ENCODE measurements at places on chromosomes 16 and 17.
A peak's percentile ranks its signal among the peaks of the same experiment; 100 is the strongest.

- H3K4me1 ChIP-seq, result peaks cover 34% of the 10 kb centered on the region
- H3K4me3 ChIP-seq, result peak overlapping the region; percentile 68
- H3K27ac ChIP-seq, result peak overlapping the region; percentile 66
- no peaks in the 10 kb centered on the region for H3K27me3 ChIP-seq
- peaks cover 5% of the 10 kb centered on the region for H3K36me3 ChIP-seq
- peak; percentile 39 for DNase-seq
Observed at GRCh38 chr17:65228734-65229620, 91.8 kb downstream of the RGS9 start.

- H3K27ac ChIP-seq, result no peak overlapping the region
- H3K4me1 ChIP-seq, result no peaks in the 10 kb centered on the region
- no peak for DNase-seq
- no peak overlapping the region for H3K4me3 ChIP-seq
Observed at GRCh38 chr17:46883871-46884520, 32.6 kb downstream of the WNT9B start.

DNA sequence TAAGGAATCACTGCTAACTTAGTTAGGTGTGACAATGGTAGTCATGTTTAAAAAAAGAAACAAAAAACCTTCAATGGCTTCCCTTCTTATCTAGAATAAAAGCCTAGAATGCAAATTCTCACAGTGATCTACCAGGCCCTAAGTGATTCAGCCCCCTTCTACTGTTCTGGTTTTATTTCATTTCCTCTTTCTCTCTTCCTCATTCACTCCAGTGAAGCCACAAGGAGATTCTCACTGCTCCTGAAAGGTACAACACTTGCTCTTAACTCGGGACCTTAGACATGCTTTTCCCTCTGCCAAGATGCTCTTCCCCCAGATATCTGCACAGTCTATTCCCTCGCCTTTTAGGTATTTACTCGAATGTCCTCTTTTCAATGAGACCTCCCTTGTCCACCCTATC is 3.7 kb downstream of the PIGS start:
- H3K36me3 ChIP-seq, result peaks cover 37% of the 10 kb centered on the region
- no peaks in the 10 kb centered on the region for H3K27me3 ChIP-seq
- H3K4me3 ChIP-seq, result no peak overlapping the region
- no peak for DNase-seq
- peak overlapping the region; percentile 1 for H3K27ac ChIP-seq
- H3K4me1 ChIP-seq, result peaks cover 47% of the 10 kb centered on the region

DNA sequence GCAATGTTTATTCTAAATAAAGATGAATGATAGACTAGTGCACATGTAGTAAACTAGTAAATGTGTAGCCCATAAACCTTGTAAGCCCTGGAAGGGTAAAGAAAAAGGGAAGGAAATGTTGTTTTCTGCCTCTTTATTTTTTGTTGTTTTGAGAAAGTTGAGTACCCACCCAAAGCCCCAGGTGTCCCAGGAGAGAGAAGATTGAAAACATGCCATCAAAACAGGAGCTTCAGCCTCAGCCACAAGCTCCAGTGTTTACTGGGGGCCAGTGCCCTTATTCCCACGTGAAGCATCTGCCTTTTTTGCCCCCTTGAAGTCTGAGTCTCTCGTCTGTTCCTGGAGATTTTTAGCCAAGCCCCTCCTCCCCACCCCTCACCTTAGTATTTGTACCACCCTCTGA is 121.5 kb downstream of the PRKCB start:
- no peaks in the 10 kb centered on the region for H3K36me3 ChIP-seq
- no peaks in the 10 kb centered on the region for H3K27me3 ChIP-seq
- no peak for DNase-seq
- H3K27ac ChIP-seq, result peak overlapping the region; percentile 78
- no peak overlapping the region for H3K4me3 ChIP-seq

GRCh38 chr17:31869031-31869430 is 10.0 kb upstream of the COPRS start:
- no peaks in the 10 kb centered on the region for H3K27me3 ChIP-seq
- H3K27ac ChIP-seq, result no peak overlapping the region
- H3K4me1 ChIP-seq, result no peaks in the 10 kb centered on the region
- H3K4me3 ChIP-seq, result no peak overlapping the region
- no peak for DNase-seq

GRCh38 chr16:67965668-67966548 is 2.5 kb downstream of the SLC12A4 start:
- peaks cover 3% of the 10 kb centered on the region for H3K36me3 ChIP-seq
- peaks cover 19% of the 10 kb centered on the region for H3K4me1 ChIP-seq
- H3K27me3 ChIP-seq, result no peaks in the 10 kb centered on the region
- H3K27ac ChIP-seq, result peak overlapping the region; percentile 67

- peaks cover 22% of the 10 kb centered on the region for H3K36me3 ChIP-seq
- no peak overlapping the region for H3K27ac ChIP-seq
- peaks cover 44% of the 10 kb centered on the region for H3K4me1 ChIP-seq
- no peak for DNase-seq
- no peak overlapping the region for H3K4me3 ChIP-seq
Observed at GRCh38 chr17:14304222-14304772, 3.4 kb downstream of the HS3ST3B1 start.

GRCh38 chr16:67202426-67202825 is 3.5 kb downstream of the ELMO3 start:
- no peak overlapping the region for H3K4me3 ChIP-seq
- no peaks in the 10 kb centered on the region for H3K4me1 ChIP-seq
- no peaks in the 10 kb centered on the region for H3K27me3 ChIP-seq
- DNase-seq, result no peak
- H3K27ac ChIP-seq, result no peak overlapping the region
- H3K36me3 ChIP-seq, result peaks cover 24% of the 10 kb centered on the region

DNA sequence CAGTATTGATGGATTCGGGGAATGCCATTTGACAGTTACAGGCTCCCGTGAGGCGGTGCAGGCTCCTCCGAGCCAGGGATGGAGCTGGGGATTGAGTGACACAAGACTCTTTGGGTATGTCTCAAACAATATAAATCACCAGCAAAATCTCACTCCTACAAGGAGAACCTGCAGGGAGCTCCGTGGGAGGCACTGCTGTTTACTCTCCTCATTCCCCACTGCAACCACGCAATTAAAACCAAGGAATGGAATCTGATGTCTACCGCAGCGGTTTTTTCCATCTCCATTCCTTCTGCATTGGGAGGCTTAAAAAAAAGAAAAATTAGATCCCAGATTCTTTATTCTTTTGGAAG is 157.9 kb downstream of the WWOX start:
- no peaks in the 10 kb centered on the region for H3K4me1 ChIP-seq
- no peaks in the 10 kb centered on the region for H3K27me3 ChIP-seq
- H3K36me3 ChIP-seq, result no peaks in the 10 kb centered on the region
- no peak overlapping the region for H3K4me3 ChIP-seq
- no peak overlapping the region for H3K27ac ChIP-seq
- no peak for DNase-seq

DNA sequence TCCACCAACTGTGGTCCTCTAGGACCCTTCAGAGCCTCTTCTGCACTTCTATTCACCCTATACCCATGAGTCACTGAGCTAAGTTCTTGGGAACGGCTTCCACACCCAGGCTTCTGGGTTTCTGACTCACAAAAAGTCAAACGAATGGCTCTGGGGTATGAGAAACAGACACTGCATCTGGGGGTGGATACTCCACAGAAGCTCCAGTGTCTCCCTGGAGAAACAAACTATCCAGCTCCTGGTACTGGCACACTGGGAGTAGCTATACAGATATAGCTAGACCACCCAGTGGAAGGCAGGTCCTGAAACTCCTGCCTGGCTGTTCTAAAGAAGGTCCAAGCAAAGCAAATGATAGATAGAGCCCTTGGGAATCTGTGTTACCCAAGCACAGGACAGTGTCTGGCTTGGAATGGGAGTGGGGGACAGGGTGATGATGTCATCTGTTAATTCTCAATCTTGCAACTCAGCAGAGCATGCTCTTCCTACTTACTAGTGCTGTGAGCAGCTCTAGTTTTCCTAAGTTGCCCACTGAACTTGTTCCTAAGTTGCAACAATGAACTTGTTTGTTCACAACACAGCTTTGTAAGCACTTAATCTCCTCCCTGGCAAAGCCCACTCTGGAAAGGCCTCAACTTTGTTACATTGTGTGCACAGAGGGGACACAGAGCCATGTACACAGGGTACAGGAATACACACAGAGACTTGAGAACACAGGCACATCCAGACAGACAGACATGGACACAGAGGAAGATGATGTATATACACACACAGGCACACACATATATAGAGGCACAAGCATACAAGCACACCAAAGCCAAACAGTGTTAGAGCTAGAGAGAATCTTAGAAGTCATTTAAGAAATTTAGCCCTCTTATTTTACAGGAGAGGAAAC is 6.7 kb downstream of the MMP28 start:
- peaks cover 37% of the 10 kb centered on the region for H3K27me3 ChIP-seq
- H3K4me3 ChIP-seq, result no peak overlapping the region
- no peak for DNase-seq
- no peaks in the 10 kb centered on the region for H3K4me1 ChIP-seq

DNA sequence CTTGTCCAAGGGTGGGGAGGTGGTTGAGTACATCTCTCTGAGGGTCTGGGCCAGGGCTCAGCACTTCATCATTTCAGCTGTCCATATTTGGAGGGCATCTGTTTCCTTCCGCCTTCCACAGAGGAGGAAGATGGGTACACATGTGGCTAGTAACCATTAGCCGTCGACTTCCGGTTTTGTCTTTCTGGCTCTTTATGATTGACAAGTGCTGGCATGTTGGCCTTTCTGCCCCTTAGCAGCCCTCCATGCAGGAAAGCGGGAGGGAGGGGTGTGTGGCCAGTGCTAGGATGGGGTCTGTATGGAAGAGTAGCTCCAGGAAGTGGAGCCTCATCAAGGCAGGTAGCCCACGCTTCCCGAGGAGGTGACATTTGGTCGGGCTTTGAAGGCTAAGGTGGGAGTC is 69.6 kb downstream of the RAI1 start:
- H3K4me1 ChIP-seq, result peaks cover 42% of the 10 kb centered on the region
- peak overlapping the region; percentile 77 for H3K4me3 ChIP-seq
- peak overlapping the region; percentile 99 for H3K27ac ChIP-seq
- DNase-seq, result peak; percentile 49
- H3K27me3 ChIP-seq, result no peaks in the 10 kb centered on the region

- peaks cover 69% of the 10 kb centered on the region for H3K27me3 ChIP-seq
- H3K4me1 ChIP-seq, result peaks cover 7% of the 10 kb centered on the region
- H3K36me3 ChIP-seq, result no peaks in the 10 kb centered on the region
- H3K4me3 ChIP-seq, result no peak within 1 kb of the TSS
Observed at GRCh38 chr17:43846963-43847371, at the start of gene CD300LG. CD300LG (plus strand) TSS chr17:43847176; CDS start chr17:43847217, 41 bp downstream.

DNA sequence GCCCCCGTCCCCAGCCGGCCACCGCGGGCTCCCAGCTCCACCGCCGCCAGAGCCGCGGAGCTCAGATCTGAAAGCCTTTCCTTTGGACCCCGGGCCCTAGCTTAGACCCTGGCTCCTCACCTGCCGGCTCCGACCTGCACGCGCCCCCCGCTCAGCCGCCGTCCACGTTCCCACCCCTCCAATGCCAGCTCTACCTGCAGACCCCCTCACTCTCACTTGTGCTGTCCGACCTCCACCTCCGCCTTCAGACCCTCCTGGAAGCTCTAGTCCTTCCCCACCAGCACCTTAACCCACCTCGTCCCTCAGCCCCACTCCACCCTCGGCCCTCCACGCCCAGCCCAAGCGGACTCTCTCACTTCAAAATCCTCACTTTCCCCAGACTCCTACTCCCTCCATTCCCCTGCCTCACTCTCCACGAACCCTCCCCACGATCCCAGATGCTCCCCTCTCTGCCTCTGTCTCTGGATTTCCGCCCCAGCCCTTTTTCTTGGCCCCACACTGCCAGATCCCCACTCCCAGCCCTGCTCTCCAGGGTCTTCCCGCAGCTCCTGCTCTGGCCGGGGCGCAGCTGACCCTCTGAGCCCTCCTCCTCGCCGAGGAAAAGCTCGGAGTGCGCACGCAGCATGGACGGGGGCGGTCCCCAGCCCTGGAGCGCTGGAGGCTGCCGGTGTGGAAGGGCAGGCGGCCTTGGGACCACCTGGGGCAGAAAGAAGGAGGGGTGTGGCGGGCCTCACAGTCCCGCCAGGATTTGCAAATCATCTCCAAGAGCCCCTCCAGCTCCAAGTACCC is at the start of gene TMEM114:
TMEM114 (minus strand) TSS at position 612 of the 789 bp plus-strand sequence. CDS start 673 bp downstream, outside the sequence.
- no peak within 1 kb of the TSS for H3K27ac ChIP-seq
- H3K4me1 ChIP-seq, result no peaks in the 10 kb centered on the region
- no peak within 1 kb of the TSS for H3K4me3 ChIP-seq
- H3K36me3 ChIP-seq, result no peaks in the 10 kb centered on the region
- DNase-seq, result no peak

- no peaks in the 10 kb centered on the region for H3K36me3 ChIP-seq
- no peak for DNase-seq
- H3K4me3 ChIP-seq, result no peak overlapping the region
Observed at GRCh38 chr17:32596628-32597027, 109.8 kb downstream of the CDK5R1 start.

DNA sequence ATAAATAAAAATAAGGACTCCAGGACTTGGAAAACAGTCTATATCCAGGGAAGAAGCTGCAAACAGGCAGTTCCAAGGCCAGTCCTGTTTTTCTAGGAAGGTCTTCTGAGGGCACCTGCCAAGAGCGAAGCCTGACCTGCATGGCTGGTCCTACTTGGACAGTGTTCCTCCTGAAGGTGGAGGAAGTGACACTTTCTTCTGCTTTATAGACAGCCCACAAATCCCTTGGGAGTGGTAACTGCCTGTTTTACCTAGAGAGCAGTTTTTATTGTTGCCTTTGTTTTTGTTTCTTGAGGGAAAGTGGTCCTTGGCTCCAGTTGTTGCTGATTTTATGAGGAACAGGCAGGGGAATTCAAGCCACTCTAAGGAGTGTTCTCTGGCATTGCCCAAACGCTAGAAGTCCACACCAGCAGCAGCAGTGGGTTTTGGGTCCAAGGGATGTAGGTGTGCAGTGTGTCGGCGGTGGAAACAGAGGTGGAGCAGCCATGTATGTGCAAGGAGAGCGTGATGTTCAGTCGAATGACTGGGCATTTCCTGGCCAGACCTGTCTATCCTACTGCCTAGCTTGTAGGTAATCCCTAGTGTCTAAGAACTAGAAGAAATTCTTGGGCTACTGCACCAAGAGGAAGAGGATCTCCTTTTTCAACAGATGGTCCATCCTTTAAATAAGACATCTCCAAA is 35.3 kb downstream of the LDHD start:
- H3K27me3 ChIP-seq, result peaks cover 8% of the 10 kb centered on the region
- no peak for DNase-seq
- no peak overlapping the region for H3K4me3 ChIP-seq
- H3K36me3 ChIP-seq, result no peaks in the 10 kb centered on the region
- peaks cover 3% of the 10 kb centered on the region for H3K4me1 ChIP-seq

DNA sequence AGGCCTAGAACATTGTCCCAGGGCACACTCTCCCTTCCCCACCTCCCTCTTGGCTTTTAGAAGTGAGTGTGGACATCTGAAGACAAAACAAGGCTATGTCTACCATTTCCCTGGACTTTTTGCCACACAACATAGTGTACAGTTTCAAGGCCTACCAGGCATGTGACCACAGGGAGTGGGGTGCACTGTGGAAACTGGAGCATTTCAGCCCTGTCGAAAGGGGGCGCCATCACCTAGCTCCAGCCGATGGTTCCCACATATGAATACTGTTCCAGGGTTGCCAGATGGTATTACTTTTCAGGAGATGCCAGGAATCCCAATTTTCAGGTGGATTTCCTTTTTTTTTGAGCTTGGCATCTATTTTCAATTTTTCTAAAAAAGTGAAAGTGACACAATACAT is 140.7 kb downstream of the KATNIP start:
- H3K27ac ChIP-seq, result no peak overlapping the region
- no peak overlapping the region for H3K4me3 ChIP-seq
- H3K27me3 ChIP-seq, result no peaks in the 10 kb centered on the region
- no peak for DNase-seq

Measured in effector memory CD8-positive, alpha-beta T cell (primary cell).